ENCODE measurements at places on chromosomes 2 and 18. TPM values are rescaled to one million over a fixed set of nuclear protein-coding genes. Genes with fewer than 3 reads are reported as not detected.

Gene ADD2
- total RNA-seq, result 435 TPM

Gene ELOA2
- total RNA-seq, result not detected

DNA sequence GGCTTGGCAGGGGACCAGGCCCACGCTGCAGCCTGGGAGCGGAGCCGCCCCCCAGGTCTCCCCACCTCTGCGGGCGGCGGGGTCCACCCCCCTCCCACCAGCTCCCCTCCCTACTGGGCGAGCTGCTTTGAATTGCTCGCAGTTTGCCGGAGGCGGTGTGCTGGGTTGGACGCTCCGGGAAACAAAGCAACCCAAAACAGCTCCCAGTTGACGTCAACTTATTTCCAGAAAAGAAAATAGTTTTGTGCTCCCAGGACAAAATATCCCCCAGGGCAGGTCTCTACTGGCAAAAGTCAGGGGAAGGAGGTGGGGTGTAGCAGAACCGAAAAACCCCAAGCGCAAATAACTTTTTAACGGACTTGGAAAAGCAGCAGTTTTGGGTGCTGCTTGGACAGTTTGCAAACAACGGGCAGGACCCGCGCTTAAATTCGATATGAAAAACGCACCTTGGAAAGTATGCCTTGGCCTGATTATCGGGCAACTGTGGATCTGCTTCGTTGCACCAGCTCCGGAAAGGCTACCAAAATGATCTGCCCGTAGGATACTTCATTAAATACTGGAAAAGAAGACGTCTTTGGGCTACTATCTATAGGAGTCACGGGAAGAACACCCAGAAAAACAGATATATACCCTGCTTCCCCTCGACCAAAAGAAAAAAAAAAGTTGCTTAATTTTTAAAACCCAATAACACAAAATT lies 2.8 kb upstream of the KCTD1 start:
- no peak for DNase-seq

Gene GCG
- total RNA-seq, result not detected

DNA sequence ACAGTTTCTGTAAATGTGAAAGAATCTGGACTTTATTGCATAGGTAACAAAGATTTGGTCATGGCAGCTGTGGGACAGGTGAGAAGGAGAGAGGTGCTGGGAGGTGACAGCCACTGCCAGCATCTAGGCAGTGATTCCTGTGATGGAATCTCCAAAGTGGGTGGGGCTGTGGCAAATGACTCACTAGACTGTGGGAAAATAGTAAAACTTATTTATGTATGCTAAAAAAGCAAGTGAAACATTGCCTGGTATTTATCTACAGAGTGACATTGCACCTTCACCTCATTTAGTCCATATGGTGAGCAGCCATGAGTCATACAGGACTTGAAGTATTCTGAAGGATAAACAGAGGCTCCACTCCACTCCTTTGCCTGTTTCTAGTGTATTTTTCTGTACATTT lies 145.3 kb upstream of the MEX3C start:
- DNase-seq, result peak; percentile 4

- peak; percentile 77 for DNase-seq
Observed at GRCh38 chr2:234951664-234952269, at the start of gene SH3BP4. TSS of gene SH3BP4 (plus strand) at chr2:234952017. CDS start at chr2:235035003, 82,986 bp downstream.

DNA sequence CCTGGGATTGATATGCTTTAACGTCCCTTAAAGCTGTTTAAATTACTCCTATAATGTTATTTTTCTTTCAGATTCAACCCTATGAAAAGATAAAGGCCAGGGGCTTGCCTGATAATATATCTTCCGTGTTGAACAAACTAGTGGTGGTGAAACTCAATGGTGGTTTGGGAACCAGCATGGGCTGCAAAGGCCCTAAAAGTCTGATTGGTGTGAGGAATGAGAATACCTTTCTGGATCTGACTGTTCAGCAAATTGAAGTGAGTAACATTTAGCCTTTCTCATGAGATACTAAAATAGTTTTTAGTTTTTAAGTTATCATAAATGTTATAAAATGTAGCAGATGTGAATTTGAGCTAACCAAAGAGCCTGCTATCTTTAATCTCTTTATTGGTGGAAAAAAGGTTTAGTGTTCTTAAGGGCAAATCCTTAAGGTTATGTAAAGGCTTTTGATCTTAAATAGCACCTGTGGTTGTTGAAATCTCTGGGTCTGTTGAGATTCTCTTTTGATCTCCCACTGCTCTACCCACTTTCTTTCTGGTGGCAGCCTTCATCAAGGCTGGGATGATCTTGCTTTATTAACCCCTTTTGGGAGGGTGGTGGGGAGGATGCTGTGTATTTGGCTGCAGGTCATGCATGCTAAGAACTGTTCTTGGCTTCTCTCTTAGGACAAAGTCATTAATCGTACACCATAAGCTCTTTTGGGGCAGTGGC lies 40.9 kb downstream of the UGP2 start:
- DNase-seq, result no peak

GRCh38 chr2:176297067-176297466 lies 27.8 kb downstream of the MTX2 start:
- no peak for DNase-seq

GRCh38 chr2:70718241-70718640 lies 49.8 kb downstream of the ADD2 start:
- DNase-seq, result no peak

Gene APOB
- total RNA-seq, result 0.62 TPM

Gene PMAIP1
- 1.4 TPM for total RNA-seq

DNA sequence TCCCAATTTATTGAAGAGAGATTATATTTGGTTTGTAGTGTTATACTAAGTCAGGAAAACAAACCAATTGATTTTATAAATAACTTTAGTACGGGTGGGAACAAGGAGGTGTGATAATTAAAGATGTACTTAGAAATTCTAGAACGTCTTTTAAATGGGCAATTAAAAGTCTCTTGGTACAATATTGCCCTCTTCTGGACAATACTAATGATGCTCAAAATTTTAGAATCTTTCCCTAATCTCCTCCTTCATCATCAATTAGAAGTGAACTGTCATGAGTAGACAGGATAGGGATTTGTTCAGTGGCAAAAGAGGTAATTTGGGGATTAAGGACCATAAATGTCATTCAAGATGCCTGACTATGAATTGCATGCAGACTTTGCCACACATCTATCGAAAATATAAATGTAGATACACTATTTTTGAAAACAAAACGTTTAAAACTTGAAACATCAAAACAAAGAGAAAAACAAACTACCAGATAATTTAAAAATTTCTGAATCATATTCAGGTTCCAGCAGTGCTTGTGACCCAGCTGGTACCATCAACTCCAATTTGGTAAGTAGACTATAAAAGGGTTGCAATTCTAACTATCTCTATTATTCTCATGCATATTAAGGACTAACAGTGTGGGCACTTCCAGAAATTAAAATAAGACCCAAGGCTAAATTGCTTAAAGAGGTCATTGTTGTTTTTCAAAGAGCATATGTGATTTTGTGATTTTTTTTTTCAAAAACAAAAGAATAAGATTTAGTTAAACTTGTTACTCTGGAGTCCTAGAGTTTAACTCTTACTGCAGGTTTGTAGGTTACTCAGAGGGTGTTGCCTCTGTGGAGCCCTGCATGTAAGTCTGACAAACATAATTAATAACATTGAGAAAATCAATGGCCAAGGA lies 123.5 kb downstream of the LAMA3 start:
- no peak for DNase-seq

GRCh38 chr18:49993299-49993698 lies 180.0 kb upstream of the ACAA2 start:
- no peak for DNase-seq

- no peak for DNase-seq
Observed at GRCh38 chr2:33267756-33268155, 208.7 kb upstream of the RASGRP3 start.

GRCh38 chr2:214995926-214996670 lies 142.3 kb downstream of the ABCA12 start:
- DNase-seq, result no peak

DNA sequence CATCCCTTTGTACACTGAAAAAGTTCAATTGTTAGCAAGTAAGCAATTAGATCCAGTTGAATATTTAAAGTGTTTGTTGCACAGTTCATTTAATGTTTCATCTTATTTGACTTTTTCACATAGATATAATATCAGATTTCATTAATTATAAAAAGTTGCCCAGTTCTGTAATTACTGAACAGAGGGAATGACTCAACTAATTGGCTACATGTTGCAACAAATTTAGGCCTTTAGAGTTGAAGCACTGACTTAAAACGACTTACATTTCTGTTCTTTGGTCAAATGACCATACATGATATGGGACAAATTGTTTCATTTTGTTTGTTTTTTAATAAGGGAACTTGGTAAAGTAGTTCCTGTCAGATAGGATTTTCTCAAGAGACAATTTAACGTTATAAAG lies 68.5 kb upstream of the FAM117B start:
- DNase-seq, result no peak

GRCh38 chr18:61093965-61094364 lies 239.3 kb upstream of the CDH20 start:
- DNase-seq, result no peak

GRCh38 chr2:163888591-163888990 lies 152.8 kb upstream of the FIGN start:
- no peak for DNase-seq

DNA sequence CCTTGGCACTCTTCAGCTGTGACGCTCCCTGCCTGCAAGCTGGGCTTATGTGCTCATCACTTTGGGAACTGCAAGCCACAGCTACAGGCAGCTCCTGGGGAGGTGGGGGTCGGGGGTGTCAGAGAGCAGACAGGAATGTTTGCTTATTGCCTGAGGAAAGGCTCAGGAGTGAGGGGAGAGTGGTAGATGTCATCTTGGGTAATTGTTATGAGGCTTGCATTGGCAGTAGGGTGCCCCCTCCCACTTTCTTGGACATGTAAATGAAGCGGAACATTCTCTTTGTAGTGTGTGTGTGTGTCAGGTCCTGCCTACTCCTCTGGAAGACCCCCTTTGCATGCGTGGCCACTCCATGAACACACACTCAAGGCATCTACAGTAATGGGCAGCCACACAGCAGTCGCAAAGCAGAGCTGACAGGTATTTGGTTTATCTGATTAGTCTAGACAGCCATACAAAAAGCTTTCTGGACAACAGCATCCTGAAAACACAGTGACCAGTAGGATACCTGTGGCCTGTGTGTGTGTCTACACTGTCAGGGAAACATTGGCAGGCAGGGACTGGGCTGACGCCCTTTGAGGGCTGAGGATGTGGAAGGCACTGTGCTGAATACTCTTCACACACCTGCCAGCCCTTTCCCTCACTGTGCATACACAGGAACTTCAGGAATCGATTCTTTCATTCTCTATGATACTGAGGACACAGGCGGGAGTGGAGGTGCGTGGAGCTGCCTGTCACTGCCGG lies 17.1 kb upstream of the MC2R start:
- DNase-seq, result no peak

- DNase-seq, result no peak
Observed at GRCh38 chr2:174025271-174026121, 60.3 kb upstream of the SP3 start.

Gene FBXO48
- 0.94 TPM for total RNA-seq

DNA sequence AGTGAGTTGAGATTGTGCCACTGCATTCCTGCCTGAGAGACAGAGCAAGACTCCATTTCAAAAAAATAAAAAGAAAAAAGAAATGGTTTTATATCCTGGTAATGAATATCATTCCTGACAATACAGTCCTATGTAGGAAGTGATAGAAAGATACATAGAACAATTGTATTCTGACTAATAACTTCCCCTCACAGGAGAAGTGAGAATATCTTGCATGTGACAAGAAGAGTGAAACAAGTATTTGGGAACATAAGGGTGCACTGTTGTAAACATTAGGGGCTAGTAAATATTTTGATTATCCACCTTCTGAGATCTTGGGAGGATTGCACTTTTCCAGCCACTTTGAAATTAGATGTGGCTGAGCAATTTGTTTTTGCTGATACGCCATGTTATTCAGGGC lies 40.7 kb downstream of the KLHL14 start:
- DNase-seq, result no peak

DNA sequence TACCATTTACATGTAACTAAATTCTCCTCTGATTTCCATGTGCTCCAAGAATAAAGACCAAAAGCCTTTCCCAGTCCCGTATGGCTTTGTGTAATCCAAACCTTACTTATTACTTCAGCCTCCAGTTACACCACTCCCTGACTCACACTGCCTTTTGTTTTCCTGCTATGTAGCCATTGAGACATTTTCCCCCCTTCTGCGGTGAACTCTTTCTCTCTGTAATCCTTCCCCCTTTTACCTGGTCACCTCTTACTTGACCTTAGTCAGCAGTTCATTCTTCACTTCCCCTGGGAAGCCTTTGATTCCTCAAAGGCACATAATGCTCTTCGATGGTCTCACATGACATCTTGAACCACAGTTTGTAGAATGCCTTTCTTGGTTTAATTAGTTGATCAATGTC lies 256.0 kb upstream of the FANCL start:
- no peak for DNase-seq

Gene STPG4
- total RNA-seq, result 0.78 TPM

DNA sequence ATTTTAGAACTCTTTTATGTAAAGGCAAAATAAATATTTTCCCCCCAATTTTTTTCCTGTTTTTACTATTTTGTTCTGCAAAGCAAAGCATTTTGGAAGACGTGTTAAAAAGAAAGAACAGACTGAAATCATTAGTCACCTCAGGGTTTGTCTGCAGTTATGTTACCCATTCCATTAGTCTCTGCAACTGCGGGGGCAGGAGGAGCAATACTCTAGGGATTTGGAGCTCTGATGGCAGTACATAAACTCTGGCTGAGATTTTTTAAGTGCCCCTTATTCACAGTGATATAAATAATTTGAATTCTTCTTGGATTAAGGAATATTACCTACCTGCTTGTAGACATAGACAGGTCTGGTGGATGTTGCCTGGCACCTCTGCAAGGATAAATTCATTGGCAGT lies 88.0 kb upstream of the CELF4 start:
- DNase-seq, result no peak

DNA sequence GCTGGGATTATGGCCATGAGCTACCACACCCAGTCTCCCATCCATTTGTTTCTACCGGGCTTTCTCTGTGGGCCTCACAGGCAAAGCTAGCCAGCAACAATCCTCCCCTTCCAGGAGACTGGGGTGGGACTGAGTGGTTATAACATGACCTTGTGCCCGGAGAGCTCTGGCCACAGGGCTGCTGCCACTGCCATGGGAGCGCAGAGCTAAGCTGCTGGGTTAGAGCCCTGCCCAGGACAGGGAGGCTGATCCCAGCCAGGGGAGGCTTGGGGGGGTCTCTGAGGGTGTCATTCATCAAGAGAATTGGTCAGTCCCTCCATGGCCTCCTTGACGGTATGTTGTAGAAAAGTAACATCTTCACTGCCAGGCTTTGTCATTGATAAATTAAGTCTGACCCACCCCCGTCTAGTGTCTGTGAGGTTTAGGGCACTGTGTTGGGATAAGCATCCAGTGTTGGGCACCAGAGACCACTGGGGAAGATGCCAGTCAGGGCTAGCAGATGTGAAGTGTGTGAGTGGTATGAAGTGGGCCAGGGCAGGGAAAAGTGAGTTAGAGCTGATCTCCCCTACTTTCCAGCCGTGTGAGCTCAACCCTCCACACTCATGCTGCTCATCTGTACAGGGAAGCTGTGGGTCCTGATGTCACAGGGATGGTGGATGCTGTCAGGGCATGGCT lies 368.4 kb upstream of the HS6ST1 start:
- DNase-seq, result no peak

Gene XRCC5
- total RNA-seq, result 366 TPM

DNA sequence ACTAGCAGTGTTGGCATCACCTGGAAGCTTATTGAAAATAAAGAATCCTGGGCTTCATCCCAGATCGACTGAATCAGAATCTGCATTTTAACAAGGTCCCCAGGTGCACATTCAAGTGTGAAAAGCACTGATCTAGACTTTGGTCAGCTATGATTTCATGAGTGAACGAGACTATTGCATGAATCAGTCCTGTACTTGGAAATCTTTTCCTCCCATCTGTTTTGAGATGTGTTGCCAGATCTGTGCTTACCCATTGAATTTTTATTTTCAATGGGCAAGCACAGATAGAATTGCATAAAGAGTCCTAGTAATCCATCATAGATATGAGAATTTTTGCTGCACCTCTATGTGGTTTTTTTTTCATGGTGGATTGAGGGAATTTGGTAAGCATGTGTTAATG lies 64.0 kb downstream of the PMS1 start:
- no peak for DNase-seq

Measured in occipital lobe (tissue), 3 donors.